ENCODE measurements at places on chromosomes 12 and 14.

- no peak for DNase-seq
Observed at GRCh38 chr12:105256921-105257320, 20.9 kb upstream of the APPL2 start.

DNA sequence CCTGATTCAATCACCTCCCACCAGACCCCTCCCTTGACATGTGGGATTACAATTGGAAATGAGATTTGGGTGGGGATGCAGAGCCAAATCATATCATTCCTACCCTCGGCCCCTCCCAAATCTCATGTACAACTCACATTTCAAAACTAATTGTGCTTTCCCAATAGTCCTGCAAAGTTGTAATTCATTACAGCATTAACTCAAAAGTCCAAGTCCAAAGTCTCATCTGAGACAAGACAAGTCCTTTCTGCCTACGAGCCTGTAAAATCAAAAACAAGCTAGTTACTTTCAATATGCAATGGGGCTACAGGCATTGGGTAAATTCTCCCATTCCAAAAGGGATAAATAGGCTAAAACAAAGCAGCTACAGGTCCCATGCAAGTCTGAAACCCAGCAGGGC, 634.6 kb downstream of the SLC6A15 start:
- DNase-seq, result no peak

DNA sequence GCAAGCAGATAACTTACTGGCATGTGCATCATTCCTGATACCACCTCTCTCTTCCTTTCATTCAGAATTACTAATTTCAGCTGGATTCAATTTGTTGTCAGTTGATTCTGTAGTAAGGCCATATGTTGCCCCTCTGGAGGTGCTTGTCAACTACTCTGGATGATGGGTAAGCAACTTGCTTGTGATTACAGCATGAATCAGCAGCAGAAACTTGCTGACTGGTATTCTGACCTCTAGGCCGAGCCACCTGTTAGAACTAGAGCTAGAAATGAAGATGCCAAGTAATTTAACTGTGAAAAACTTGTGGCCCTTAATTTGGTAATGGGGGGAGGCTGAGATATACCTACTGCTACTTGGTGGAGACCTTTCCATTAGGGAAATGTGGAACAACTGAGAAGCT, 5.1 kb downstream of the RNF10 start:
- no peak for DNase-seq

- no peak for DNase-seq
Observed at GRCh38 chr12:133180669-133181068, 626 bp upstream of the ZNF268 start.

- no peak for DNase-seq
Observed at GRCh38 chr14:34029921-34030334, 79.1 kb upstream of the EGLN3 start.

- DNase-seq, result no peak
Observed at GRCh38 chr12:108777156-108777555, 45.8 kb upstream of the CORO1C start.

DNA sequence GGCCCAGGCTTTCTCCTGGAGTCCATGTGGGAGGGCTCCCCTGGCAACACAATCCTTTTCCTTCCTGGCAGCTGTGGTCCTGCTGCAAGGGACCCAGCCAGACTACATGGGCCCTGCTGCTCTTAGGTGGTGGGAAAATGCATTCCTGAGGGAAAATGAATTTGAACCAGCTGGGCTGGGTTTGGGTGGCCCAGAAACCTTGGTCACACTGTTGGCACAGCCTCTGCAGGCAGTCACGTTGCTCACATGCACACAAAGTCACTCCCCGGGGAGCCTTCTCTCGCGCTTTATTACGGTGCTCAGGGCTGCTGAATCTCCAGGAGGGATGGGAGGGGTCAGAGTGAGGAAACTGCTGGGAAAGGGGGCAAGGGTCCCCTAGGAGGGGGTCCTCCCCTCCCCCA, 17.2 kb downstream of the PLEKHG3 start:
- no peak for DNase-seq

- DNase-seq, result no peak
Observed at GRCh38 chr14:52693036-52693435, 2.3 kb downstream of the ERO1A start.

- no peak for DNase-seq
Observed at GRCh38 chr12:9079883-9080675, 35.6 kb downstream of the A2M start.

GRCh38 chr12:22518060-22518719, 26.2 kb downstream of the C2CD5 start:
- DNase-seq, result no peak

DNA sequence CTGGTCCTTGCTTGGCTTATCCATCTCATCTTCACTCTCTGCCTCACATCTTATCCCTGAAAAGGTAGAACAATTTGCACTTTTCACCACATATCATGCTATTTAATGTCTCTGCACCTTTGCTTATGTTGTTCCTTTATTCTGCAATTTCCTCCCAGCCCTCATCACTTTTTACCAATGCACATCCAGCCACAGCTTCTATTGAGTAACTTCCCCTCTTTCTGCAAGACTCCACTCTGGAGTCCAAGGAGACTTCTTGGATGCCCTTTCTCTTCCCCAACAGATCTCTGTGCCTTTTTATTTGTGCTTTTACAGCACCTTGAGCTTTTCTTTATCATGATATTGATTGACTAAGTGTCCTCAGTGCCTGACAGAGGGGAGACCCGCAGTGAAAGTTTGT, 797.1 kb downstream of the VRK1 start:
- no peak for DNase-seq

DNA sequence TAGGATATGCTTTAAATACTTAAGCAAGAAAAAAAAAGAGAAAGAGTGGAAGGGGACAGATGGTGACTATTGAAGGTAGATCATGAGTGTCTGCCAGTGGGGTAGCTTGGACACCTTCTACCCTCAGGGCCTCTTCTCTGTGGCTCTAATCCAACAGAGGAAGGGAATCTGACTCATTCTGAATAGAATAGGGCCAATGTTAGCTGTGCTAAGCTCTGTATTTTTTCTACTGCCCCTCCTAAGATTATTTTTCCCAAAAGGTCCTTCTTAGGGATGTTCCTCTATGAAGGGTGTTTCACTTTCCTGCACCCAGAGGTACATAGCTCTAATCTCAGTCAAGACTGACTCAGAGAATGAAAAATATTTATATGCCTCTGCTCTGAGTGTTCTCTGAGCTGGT, 25.6 kb downstream of the UNC79 start:
- no peak for DNase-seq

DNA sequence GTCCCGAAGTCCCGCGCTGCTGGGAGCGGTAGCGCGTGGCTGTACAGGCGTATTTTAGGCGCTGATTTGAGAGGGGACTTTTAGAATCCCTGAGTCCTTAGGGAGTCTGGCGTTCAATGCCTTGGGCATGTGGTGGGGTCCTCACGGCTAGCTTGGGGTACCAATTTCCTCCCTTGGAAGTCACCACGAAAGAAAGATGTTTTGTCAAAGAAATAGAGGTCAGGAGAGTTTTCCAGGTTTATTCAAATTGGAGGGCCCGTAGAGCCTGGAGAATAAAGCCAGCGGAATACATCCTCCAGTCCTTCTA, 63.9 kb downstream of the KLHL28 start:
- DNase-seq, result no peak

- no peak for DNase-seq
Observed at GRCh38 chr12:120399531-120399930, 30.6 kb upstream of the MSI1 start.

- DNase-seq, result no peak
Observed at GRCh38 chr14:76007852-76008251, 22.3 kb downstream of the IFT43 start.

DNA sequence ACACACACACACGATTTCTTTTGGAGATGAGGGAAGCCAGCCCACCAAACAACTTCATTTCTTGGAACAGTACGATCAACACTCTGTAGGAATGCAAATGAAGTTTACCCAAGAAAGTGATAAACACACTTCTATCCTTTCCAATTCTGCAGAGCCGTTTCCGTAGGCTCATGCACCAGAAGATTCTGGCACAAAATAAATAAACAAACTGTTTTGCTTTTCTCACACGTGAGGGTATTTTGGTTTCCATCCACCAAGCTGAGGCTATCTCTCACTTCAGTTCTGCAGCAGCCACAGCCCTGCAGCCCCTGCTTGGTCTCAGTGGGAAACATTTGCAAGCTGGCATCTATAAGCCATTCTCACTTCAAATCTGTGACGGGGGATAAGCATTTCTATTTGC, 15.3 kb upstream of the TSPAN11 start:
- DNase-seq, result no peak

GRCh38 chr12:646442-647384, 16.5 kb downstream of the NINJ2 start:
- no peak for DNase-seq

GRCh38 chr14:94974893-94975292, 182.4 kb downstream of the DICER1 start:
- no peak for DNase-seq
